ENCODE measurements at places on chromosomes 4 and X. TPM values are rescaled to one million over a fixed set of nuclear protein-coding genes. Genes with fewer than 3 reads are reported as not detected.

Gene PPEF2
- not detected for total RNA-seq

Gene PRIMPOL
- 23.7 TPM for total RNA-seq

Gene CPLX1
- total RNA-seq = not detected

DNA sequence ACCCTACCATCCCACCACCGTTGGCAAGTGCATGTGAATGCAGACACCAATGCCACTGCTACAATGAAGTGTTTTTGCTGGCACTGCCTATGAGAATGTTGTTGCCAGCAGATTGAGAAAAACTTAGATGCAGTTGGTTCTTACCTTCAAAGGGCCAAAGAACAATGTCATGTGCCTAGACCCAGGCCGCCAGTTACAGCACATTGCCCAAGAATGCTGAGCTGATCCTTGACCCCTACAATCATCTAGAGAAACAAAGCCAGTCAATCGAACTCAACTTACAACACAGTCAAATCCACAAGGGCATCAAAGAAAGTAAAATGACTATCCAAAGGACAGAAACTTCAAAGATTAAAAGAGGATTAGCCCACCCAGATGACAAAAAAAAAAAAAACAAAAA lies 102.4 kb upstream of the SPIN4 start:
- no peak for DNase-seq

GRCh38 chr4:93831716-93832496 lies 3.4 kb downstream of the ATOH1 start:
- no peak for DNase-seq

- DNase-seq = no peak
Measured at GRCh38 chr4:81096566-81096965, 66.1 kb downstream of the BMP3 start.

- no peak for DNase-seq
Measured at GRCh38 chr4:61579786-61580185, 379.7 kb downstream of the ADGRL3 start.

DNA sequence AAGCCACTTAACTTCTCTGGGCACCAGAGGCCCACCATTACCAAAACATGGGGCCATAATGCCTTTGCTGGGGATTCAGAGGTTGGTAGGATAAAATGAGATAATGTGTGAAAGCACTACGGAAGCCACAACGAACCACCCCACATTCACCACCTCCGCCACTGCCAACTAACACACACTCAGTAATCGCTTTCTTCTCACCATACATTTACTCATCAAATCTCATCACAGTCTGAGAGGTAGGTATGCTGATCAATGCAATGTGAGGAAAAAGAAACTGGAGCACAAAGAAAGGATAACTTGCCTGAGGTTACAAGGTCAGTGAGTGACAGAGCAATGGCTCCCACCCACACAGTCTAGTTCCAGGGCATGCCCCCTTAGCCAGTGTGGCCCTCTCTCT lies 257.3 kb downstream of the NR3C2 start:
- no peak for DNase-seq

DNA sequence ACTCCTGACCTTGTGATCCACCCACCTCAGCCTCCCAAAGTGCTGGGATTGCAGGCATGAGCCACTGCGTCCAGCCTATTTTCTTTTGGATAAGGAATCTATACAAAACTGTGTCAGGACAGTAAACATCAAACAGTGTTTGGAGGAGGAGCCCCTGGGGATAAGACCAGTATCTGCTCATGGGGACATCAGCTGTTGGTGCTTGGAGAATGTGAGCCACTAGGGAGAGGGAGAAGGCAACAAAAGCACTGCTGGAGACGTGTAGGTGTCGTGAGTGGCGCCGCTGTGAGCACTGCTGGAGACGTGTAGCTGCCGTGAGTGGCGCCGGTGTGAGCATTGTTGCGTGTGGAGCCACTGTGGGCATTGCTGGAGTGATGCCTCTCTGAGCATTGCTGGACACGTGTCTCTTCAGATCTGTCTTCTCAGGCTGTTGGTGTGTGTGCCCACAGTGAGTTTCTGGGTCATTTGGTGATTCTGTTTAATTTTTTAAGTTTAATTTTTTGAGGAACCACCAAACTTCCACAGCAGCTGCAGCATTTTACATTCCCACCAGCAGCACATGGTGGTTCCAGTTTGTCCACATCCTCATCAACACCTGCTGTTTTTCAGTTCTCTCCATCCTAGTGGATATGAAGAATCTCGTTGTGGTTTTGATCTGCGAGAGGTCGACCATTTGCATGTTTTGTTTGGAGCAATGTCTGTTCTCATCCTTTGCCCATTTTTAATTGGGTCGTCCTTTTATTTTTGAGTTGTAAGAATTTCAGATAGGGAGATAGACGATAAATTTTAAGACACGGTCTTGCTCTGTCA lies 19.0 kb downstream of the DGKQ start:
- no peak for DNase-seq

GRCh38 chr4:12172198-12172973 lies 743.7 kb upstream of the HS3ST1 start:
- DNase-seq = no peak

DNA sequence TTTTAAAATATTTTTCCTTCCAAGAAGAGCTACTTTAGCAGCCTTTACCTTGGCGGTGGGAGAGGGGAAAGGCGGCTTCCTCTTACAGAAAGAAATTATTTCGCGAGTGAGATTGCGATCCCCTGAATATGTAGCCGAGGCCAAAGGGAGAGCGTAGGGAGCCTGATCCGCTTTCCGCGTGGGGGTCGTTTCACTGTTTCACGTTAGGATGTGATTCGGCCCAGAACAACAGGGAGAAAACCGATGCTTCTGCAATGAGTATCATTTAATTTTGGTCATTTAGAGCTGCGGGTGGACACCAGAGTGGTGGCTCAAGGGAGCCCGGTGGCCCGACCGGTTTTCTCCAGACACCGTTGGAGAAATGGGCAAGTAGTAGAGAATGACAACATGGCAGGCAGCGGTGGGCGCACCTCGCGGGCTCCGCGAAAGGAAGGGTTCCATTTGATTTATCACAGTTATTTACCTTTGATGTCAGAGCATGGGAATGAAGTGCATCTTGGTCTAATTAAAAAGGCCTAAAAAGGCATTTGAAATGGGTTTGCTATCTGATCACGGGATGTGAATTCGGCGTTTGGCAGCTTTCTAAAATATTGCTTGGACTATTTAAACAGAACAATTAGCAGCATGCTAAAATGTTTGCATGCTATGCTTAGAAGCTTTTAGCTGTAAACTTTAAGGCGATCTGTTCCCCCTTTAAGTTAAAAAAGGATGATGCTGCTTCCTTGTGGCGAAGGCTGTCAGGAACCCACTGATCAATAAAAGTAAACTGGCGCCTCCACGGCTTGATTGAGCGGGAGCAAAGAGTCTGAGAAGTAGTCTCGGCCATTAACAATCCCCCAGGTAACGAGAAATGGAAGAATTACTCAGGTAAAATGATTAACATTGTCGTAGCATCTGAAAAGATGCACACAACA lies 2.0 kb upstream of the PCDH19 start:
- DNase-seq = no peak

- DNase-seq = no peak
Measured at GRCh38 chrX:84153538-84153937, 34.5 kb downstream of the RPS6KA6 start.

DNA sequence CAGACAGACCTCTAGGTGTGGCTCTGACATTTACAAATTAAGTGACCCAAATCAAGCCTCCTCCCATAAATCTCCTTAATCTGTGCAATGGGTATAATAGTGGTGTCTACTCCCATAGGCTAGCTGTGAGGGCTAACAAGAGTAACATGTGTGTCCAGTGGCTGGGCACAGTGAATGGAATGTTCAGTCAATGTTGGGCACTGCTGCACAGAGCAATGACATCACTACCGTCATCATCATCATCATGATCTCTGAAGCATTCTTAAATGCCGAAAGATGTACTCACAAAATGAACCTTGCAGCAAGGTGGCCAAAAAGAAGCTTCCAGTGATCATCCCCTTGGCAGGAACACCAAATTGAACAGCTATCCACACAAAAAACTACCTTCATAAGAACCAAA lies 43.5 kb downstream of the CHRNA9 start:
- DNase-seq = no peak

DNA sequence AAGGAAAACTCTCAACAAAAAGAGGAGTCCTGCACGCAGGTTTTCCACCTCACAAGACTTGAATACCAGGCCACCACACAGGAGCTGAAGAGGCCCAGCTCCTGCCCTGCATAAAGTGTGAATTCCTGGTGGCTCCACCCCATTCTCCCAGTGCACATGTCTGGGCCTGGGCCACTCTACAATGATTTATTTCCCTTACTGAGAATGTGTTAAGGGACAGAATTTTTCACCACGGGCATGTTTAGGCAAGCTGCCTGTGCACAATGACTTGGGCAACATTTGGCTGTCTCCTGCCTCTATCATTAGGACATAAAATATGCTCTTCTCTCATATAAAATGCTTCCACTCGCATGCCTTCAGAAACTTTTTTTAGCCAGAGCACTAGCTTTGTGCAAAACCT lies 197.1 kb downstream of the SLC7A11 start:
- DNase-seq = no peak

All from RPMI7951 (cell line).